ENCODE measurements at places on chromosomes 16 and 17.

- no peak for DNase-seq
Observed at GRCh38 chr16:80500116-80500859, 40.5 kb upstream of the DYNLRB2 start.

- DNase-seq: no peak
Observed at GRCh38 chr17:52201767-52202519, 43.4 kb upstream of the CA10 start.

DNA sequence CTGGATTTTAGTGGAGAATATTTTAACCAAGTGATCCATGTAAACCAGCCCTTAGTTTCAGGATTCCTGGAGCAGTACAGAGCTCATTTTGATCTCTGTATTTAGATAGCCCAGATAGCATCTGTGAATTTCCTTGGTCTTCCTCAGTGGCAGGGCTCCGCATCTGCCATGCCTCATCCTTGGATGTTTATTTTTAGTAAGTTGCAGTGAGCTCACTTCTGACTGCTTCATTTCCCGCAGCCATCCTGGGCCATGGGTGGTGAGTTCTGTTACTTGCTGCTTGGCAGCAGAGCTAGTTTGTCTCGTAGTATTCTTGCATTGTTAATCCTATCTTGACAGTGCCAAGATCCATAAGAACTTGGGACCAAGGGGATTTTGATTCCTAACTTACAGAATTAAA, 33.7 kb downstream of the IST1 start:
- DNase-seq: no peak

GRCh38 chr16:11072420-11073153, 128.2 kb downstream of the CLEC16A start:
- DNase-seq: no peak

DNA sequence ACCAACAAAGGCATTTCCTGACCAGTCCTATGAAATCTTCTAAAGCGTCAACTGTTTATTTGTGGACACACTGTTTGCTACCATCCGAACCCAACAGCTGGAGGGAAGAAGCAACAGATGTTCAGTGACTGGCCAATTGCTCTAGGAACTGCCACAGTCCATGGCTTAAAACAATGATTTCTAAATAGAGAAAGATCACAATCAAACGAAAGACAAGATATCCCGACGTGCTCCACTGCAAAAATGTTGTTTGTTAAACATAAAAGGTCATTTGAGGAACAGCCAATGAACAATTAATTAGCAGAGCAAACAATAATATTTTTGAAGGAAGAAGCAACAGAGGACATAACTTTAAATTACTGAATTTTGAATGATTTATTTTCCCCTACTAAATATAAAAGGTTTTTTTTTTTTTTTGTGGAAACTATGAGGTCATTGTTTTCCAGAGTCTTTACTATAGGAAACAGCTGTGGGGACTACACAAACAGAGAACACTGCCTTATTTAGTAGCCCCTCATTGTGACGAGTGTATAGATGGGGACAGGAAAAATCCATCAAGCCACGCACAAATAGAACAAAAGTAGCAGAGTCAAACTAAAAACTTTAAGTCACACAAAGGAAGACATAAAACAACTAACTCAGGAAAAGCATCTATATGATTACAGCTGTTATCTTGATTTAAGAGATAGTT, 17.2 kb downstream of the USP31 start:
- no peak for DNase-seq

GRCh38 chr17:2034157-2034556, 4.2 kb downstream of the DPH1 start:
- DNase-seq: no peak

- no peak for DNase-seq
Observed at GRCh38 chr17:70344386-70345060, 175.2 kb downstream of the KCNJ2 start.

- no peak for DNase-seq
Observed at GRCh38 chr17:43560461-43561427, 14.6 kb upstream of the ETV4 start.

GRCh38 chr16:66169817-66170216, 196.7 kb upstream of the CDH5 start:
- no peak for DNase-seq

DNA sequence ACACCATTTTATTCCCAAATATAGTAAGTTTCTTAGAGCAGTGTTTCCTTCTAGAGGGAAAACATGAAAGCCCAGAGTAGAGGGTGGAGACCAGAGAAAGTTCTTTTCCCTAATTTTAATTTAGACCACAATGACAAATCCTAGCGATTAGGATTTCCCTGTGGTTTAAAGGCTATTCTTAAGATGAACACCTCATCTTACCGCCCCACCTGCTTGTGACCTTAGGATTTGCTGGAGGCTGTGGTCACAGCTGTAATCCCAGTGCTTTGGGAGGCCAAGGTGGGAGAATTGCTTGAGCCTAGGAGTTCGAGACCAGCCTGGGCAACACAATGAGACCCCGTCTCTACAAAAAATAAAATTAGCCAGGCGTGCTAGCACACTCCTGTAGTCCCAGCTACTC, 51.1 kb downstream of the GPRC5B start:
- DNase-seq: no peak
